KG1 (cell line): ENCODE measurements at places on chromosomes 4 and X.
A peak's percentile ranks its signal among the peaks of the same experiment; 100 is the strongest.

GRCh38 chrX:153984351-153985178 is 12.0 kb downstream of the TMEM187 start:
- DNase-seq, result no peak

- no peak for DNase-seq
These were observed 156.6 kb upstream of the SCML1 start for GRCh38 chrX:17580539-17581152.

DNA sequence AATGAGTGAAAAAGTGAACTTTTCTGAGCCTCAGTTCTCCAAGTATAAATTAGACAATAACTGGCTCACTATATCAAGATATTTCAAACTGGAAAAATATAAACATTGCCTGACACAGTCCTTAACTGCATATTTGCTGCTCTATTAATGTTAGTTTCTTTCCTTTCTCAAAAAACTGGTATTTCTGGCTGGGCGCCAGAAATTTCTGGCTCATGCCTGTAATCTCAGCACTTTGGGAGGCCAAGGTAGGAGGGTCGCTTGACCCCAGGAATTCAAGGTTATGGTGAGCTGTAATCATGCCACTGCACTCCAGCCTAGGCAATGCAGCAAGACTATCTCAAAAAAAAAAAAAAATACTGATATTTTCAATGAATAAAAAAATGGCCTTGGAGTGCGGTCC is 227.0 kb downstream of the MAGEB17 start:
- no peak for DNase-seq

DNA sequence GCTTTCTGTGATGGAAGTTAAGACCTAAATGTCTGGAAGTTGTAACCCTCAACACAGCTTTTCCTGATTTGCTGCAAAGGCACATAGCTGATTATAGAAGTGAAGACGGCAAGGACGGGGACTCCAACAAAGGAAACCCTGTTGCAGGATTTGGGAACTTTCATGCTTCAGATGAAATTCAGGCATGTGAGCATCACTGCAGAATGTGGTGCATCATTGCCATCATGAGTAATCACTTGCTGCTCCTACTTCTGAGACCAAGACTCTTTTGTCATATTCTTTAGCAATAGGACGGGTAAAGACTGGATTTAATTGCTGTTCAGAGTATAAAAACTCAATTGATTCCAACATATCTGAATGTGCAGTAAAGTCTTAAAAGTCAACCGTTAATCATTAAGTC is 35.8 kb downstream of the YIPF6 start:
- DNase-seq, result no peak

GRCh38 chrX:110699109-110699508 is 96.5 kb downstream of the CHRDL1 start:
- no peak for DNase-seq

DNA sequence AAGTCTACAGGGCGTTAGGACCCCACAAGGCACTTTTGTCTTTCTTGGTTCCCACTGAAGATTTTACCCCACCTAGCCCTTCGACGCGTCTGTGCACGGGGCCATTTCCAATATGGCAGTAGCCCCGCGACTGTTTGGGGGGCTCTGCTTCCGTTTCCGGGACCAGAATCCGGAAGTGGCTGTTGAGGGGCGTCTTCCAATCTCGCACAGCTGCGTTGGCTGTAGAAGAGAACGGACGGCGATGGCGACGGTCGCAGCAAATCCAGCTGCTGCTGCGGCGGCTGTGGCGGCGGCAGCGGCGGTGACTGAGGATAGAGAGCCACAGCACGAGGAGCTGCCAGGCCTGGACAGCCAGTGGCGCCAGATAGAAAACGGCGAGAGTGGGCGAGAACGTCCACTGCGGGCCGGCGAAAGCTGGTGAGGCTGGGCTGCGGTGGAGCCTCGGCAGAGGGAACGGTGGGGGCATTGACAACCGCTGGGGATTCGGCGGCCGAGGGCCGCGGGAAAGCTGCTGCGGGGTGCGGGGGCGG is at the start of gene USP11:
TSS of gene USP11 (plus strand) at position 207 of the 530 bp plus-strand sequence. CDS start at position 242, 35 bp downstream.
- no peak for DNase-seq

- DNase-seq, result no peak
These were observed 422.9 kb downstream of the SPRY1 start for GRCh38 chr4:123819362-123820035.

DNA sequence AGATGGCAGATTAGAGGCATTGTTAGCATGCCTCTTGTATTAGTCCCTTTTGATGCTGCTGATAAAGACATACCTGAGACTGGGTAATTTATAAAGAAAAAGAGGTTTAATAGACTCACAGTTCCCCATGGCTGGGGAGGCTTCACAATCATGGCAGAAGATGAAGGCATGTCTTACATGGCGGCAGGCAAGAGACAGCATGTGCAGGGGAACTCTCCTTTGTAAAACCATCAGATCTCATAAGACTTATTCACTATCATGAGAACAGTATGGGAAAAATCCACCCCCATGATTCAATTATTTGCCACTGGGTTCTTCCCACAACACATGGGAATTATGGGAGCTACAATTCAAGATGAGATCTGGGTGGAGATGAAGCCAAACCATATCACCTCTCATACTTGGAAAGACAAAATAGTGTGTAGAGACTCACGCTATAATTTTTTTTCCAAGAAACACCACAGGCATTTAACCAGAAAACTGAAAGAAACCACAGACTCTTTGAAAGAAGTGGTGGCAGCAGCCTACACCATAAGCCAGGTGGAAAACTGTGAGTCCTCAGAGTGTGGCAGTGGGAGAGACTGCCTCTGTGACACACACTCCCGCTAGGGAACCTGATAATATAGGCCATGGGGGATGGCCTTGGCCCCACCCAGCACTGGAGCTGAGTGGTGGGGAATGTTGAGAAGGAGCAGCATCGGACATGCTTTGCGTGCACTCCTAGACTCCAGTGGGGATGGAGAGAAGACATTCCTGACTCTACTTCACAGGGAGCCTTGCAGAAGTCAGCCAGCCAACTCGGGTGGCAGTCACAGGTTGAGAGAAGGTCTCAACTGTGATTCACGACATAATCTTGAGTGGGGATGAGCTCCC is 51.5 kb downstream of the SLC2A9 start:
- no peak for DNase-seq

DNA sequence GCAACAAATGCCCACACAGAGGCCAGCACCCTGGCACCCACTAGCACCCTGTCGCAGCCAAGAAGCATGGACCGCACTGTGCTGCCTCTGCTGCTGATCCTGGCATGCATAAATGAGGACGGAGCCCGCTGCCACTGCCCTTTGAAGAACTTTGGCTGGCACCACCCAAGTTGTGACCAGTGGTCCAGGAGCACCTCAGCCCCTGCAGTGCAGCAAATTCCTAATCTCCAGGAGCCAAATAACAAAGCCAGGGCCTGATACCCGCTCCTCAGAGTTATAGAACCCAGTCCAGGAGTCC is 807.2 kb downstream of the GLUD2 start:
- DNase-seq, result no peak

- no peak for DNase-seq
These were observed 40.1 kb upstream of the SCML1 start for GRCh38 chrX:17697191-17697590.

DNA sequence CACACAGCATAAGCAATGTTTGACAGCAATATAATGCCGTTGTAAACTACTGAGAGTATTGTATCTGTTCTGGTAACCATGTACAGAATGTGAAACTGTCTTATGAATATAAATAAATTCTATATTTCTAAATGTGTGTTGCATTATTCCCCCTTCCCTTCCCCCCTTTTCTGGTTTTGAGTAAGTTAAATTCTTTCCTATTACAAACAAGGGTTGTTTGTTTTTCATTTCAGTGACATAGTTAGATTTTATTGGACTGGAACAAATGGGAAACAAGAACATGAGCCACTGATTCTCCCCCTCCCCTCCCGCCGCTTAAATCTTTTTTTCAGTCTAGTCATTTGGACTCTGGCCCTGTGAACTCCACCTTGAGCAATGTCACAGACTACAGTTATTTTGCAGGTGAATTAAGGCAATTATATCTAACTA is 69.8 kb downstream of the GPAT3 start:
- no peak for DNase-seq

DNA sequence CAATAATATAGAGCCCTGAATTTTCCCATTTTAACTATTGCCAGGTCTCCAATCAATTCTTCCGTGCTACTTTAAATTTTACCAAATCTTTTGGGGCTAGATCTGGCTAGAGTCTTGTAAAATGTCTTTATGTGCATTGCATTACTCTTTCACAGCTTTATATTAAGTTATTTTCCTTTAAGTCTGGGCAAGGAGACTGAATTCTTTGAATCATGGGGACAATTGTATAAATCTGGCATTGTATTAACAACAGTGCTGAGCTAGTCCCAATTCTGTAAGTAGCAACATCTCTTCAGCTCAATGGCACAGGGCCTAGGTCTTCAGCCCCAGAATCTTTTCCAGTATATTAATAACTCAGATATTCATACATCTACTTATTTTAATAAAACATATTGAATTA is 1080.4 kb upstream of the INTU start:
- no peak for DNase-seq

- peak; percentile 21 for DNase-seq
These were observed 53.9 kb upstream of the HEPH start for GRCh38 chrX:66110112-66110511.

DNA sequence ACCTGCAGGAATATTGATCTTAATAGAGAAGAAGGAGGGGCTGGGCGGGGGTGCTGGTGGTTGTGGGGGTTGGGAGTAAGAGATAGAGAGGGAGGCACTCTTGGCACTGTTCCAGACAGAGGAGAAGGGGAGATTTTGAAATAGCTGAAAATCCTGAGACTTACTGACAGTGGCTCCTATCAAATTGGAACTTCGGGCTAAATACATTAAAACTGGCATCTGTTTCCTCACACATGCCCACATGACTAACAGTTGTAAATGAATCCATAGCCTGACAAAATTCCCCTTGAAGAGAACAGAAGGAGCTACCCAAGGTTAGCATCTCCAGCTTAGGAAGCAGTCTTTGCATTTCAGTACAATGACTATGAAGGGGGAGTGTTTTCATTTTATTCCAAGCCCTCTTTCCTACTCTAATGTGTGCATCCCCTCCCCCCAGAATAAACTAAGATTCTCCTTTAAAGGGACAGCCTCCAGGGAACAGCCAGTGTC is 1.4 kb downstream of the DCX start:
- no peak for DNase-seq

- no peak for DNase-seq
These were observed 315.2 kb upstream of the HTR2C start for GRCh38 chrX:114268643-114269042.

- no peak for DNase-seq
These were observed 394.8 kb upstream of the IGFBP7 start for GRCh38 chr4:57504797-57505530.

DNA sequence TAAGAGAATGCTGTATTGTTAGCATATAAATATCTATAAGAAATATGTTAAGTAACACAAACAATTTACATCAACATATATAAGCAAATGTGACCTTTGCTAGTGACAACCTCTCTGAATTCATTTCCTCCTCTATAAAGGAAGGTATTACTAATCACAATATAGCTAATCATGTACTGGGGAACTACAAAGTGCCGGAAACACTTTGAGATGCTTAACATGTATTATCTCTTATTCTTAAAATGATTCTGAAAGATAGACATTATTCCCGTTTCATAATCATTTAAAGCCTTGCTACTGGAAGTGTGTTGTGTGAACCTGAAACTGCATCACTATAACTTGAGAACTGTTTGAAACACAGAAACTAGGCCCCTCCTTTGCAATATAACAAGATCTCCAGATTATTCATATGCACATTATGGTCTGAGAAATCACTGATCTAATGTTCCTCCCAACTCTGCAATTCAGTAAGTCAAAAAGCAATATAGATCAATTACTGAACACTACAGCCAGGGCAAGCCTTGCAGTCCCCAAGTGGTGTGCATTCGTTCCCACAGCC is 54.0 kb downstream of the KLHL8 start:
- DNase-seq, result no peak

DNA sequence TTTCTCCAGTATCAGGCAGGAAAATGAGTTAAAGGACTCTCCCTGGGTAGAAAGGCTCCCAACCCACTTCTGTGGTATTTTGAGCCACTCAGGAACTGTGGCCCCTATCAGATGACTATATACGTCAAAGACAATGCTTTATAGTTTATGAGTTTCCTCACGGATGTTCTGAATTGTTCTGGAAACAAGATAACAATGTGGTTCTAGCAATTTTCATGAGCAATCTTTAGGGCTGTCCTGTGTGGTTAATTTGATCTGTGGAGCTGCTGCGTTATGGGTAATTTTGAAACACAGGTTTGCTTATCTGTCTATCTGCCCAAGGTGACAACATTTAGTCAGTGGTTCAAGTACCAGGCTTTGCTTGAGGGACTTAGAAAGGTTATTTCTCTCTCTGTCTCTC is 46.7 kb upstream of the IL2 start:
- no peak for DNase-seq
